ENCODE measurements at places on chromosomes 16 and 17.

DNA sequence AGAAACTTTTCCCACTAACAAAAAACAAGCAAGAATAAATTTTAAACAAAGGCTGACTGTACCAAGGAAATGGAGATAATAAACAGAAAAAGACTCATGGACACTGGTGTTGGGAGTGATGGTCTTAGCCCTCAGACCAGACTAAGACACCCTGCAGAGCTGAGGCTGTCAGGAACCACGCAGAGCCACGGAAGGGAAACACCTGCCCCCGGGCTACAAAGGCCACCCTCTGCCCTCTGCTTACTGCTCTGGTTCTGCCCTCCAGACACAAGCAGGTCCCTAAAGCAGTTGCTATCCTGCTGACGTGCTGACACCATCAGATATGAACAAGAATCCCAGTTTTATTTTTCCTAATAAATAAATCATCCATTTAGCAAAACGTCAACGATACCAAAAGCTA, 80.0 kb downstream of the ANKRD11 start:
- DNase-seq: no peak

DNA sequence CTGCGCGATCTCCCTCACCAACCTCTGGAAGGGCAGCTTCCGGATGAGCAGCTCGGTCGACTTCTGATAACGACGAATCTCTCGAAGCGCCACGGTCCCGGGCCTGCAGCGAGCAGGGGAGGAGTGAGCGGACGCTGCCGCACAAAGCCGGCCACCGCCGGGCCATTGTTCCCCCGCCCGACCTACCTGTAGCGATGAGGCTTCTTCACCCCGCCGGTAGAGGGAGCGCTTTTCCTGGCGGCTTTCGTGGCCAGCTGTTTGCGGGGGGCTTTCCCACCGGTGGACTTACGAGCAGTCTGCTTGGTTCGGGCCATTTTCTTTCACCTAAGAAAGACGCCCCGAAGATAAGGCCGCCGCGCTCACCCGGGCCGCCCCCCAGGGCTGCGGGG, 5.8 kb upstream of the UNK start:
- DNase-seq: peak; percentile 86

GRCh38 chr17:65173284-65173793, 36.2 kb downstream of the RGS9 start:
- peak; percentile 60 for DNase-seq

GRCh38 chr17:53736516-53737240, 86.0 kb upstream of the KIF2B start:
- peak; percentile 27 for DNase-seq

DNA sequence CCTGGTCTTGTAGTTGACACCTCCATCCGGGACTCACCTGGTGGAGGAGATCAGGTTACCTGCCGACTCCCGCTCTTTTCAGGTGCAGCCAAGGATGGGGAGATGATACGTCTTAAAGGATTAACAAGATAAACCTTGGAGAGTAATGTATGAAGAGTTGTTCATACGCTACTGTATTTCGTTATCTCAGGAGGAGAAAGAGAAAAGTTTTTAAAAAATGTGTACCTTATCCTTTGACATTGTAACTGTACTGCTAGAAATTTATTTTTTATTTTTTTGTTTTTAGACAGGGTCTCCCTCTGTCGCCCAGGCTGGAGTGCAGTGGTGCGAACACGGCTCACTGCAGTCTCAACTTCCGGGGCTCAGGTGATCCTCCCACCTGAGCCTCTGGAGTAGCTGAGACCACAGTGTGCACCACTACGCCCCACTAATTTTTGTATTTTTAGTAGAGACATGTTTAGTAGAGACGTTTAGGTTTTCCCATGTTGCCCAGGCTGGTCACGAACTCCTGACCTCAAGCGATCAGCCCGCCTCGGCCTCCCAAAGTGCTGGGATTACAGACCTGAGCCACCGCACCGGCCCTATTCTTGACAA, 764 bp upstream of the SMURF2 start:
- DNase-seq: no peak

DNA sequence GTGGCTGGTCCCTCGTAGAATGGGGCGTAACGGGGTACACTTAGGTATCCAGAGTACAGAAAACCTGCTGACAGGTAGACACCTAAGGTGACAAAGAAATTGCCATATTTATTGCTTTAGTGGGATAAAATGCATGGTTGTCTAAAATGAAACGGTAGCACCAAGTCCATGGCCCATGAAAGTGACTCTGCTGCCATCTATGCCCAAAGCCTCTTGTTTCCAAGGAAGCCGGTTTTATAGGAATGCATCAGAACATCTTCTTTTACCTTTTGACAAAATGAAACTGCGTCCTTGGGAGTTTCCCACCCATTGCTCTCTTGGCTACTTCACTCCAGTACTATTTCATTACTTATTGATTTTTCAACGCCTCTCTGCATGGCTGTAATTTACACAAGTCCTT, 151.3 kb upstream of the ZFHX3 start:
- no peak for DNase-seq

DNA sequence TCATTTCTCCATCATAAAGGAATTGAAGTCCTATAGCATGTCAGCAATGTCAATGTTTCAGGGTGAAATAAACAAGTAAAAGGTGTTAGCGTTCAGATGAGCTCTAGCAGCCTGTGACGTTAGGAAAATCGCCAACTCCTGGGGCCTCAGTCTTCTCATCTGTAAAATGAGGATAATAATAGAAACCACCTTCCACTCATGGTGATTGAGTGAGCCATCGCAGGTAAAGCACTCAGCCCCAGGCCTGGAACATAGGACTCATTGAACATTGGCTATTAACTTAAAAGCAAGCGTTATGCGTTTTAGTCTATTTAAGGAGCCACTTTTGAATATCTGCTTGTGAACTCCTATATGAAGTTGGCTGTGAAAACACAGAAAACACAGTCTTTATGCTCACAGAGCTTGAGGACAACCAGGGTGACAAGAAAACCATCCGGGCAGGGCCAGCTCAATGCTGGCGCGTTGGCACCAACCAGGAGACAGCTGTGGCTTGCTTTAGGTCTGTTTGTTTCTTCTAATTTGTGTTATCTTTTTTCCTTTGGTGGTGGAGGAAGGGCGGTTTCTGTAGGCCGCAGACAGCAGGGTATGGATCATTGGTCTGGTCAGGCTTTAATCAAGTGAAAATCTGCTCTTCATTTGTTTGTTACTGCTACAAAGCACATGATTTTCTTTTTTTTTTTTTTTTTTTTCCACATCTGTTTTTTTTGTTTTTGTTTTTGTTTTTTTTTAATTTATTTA, 35.7 kb upstream of the MED9 start:
- DNase-seq: no peak

DNA sequence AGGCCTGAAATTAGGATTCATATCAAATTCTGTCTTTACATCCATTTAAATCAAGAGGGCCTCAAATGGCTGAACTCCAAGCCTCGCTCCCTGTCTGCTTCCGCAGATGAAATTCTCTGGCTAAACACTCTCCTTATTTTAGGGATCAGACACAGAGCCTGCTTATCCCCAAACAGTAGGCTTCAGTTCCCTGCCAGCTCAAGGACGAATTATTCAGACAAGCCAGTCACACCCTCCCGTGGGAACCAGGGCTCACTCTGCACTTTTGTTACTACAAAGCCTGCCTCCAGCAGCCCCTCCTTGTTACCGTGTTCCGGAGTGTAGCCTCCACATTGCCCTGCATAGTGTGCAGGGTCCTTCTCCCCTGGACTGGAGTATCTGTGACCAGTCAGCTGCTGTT, 46.6 kb upstream of the LCMT1 start:
- DNase-seq: peak; percentile 49

GRCh38 chr17:66304304-66305174, 2.1 kb downstream of the PRKCA start:
- DNase-seq: peak; percentile 42

DNA sequence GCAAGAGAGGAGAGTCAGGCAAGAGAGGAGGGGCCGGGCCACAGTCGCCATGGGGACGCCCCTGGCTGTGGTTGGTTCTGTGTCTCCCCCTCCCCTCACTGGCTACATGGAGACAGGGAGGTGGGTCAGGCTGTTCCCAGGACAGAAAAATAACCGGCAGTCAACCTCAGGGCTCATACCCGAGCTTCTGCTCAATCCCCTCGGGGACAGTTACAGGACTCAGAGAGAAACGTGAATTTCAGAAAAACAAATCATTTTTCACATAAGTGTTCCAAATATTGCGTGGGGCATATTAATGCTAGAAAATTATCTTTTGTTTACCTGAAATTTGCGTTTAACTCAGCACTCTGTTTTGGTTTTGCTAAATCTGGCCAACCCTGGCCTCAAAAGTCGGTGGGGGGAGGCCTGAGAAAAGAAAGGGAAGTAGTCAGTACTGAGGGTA, 22.2 kb upstream of the CPSF4L start:
- peak; percentile 85 for DNase-seq

Measured in eye (tissue), 1 donor.